GM12878 (cell line): ENCODE measurements at places on chromosomes 1 and 21.

GRCh38 chr1:97623220-97623619, 297.6 kb downstream of the DPYD start:
- DNase-seq, result no peak

DNA sequence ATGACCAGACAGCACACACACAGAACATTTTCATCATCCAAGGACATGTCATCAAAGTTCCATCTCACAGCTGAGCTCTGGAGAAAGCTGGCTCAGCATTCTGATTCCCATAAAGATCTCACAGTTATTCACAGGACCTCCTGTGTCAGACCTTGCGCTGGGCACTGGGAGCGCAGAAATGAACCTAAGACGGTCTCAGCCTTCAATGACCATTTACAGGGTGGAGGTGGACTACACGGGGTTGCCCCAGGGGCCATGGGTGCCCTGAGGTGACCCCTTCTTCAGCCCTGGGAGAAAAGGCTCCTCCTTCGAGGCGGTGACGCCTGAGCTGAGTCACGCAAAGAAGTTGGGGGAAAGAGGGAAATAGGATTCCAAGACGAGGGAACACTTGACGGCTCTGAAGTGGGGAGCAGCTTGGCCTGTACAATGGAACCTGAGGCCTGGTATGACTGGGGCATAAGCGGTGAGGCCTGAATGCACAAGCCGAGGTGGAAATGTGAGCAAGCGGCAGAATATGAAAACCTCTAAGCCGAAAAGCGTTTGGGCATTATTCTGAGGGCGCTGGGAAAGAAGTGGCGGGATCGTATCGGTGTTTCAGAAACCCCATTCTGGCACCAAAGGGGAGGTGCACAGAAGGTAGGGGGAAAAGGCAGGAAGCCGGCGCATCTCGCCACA, 797 bp downstream of the CC2D1B start:
- no peak for DNase-seq

DNA sequence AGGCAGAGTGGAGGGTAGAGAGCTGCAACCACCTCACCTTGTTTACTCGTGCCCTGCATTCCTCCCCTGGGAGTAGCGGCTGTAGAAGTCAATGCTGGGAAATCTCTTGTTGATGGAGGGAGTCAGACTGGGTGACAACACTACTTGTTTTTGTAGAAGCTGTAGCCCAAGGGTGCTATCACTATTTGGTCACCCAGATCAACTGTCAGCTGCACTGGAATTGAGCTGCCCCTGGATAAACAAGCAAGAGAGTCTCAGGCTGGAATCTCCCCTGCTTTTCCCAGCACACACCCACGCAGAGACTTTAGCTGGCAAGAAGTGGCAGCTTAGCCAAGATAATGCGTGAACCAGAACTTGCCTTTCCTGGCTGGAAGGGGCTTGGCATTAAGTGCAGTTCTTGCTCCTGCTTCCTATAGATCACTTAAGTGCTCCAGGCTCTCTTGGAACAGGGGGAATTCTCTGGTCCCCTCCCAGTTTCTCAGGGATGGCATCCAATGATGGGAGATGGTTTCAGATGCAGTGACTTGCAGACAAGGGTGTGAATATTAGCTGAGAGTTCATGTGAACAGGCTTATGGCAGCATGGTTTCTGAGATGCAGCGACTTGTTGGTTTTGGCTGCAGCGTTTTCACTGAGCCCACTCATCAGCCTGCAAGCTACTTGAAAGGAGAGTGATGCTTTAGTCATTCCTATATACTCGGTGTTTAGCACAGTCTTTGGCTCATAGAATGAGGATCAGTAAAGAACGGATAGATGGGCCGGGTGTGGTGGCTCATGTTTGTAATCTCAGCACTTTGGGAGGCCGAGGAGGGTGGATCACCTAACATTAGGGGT, 16.8 kb downstream of the ATP2B4 start:
- no peak for DNase-seq

DNA sequence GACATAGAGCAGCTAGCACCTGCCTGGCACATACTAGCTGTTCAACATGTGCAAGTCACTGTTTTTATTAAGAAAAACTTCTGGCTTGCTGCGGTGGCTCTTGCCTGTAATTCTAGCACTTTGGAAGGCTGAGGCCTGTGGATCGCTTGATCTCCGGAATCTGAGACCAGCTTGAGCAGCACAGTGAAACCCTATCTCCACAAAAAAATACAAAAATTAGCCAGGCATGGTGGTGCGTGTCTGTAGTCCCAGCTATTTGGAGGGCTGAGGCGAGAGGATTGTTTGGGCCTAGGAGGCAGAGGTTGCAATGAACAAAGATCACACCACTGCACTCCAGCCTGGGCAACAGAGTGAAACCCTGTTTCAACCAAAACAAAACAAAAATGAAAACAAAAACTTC, 27.7 kb upstream of the C8B start:
- no peak for DNase-seq

DNA sequence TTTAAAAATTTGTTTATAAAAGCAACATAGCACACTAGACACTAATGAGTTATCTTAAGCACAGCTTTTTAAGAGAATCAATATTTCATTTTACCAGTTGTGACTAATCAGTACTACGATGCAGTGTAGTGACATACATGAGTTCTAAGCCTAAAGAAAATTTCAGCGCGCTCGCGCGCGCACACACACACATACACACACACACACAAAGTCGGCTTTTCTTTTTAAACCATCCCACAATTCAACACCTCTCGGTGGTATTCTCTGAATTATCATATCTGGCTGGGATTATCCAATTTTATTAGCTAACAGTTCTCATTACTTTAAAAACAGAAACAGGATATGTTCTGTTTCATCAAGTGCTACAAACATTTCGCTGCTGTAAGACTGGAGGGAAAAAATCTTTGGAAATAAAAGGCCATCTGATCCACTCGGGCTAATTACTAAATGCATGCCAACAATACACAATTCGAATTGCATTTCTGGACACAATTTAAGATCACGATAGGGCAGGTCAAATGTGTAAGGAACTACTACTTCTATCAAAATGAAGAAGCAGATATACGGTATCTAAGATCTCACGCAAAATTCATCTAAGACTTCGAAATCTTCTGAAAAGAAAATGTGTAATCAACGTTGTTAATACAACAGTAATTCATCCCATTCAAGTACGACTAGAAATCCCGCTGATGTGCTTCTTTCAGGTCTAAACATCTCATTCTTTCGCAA, 1.2 kb downstream of the TUT4 start:
- no peak for DNase-seq

DNA sequence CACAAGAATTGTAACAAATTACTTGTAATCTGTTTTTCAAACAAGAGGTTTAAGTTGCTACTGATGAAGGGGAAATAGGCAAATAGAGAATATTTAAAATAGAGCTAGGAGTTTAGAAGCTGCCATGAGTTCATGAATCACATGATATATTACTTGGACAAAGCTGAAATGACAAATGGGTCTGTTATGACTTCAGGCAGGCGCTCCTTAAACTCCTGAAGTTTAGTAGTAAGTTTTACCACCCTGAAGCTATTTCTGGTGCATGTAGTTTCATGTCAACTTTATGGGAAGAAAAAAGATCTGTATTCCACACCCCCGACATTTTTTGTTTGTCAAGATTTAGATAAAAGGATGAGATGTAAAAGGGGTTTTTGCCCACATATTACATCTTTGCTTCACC, 58.5 kb downstream of the PLA2G4A start:
- no peak for DNase-seq

DNA sequence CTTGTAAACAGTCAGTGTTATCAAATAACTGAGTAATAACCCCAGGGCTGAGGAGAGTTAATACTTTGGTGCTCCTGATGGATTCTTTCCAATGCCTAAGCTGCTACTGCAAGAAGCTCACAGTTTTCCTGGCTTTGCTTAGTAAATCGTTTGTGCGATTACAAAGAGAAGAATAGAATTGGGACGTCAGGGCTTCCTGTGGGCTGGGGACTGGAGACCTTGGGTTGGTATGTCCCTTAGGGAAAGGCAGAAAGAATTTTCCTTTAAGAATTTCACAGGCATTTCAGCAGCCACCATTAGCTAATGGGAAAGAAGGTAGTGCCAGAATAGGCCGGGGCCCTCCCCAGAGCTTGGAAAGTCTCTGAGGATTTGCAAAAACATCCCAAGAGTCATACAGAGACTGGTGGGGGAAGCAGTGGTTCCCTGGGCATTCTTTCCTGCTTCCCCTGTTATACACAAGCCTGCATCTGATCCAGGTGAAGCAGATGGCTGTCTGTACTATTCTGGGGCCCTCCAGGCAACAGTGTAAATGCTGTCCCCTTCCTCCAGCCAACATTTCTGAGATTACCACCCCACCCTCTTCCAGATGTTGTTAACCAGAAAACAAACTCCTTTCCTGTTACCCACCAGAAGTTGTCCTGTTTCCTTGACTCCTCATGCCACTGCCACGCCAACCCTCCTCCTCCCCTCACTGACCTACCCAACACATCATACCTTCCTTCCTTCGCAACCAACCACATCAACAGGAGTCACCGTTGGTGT, 40.2 kb downstream of the PLXNA2 start:
- no peak for DNase-seq

DNA sequence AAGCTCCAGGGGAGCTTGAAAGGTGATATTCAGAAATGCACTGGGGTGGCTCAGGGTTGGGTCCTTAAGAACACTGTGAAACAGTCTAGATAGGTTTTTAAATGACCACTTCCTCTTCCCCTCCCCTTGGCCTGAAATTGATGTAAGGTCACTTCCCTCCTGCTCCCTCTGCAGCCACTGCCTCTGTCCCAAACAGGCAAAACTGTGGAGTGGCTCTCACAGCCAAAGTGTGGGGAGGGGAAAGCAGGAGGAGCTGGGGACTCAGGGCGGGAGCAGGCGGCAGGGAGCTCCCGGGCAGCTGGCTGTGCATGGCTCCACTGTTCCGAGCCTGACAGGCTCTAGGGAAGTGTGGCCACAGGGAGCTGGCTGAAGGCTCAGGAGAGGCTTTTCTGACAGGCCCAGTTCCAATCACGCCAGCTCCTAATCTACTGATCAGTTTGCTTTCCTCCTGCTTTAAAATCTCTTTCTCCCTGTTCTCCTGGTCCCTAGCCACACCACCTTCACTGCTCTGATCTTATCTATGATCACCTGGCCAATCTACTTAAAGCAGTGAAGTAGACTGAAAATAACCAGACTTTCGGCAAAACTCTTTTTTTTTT, 5.1 kb upstream of the CSRP1 start:
- peak; percentile 35 for DNase-seq
